IPS-NIHi11 (cell line): ENCODE measurements at places on chromosomes 6 and 20.
A peak's percentile ranks its signal among the peaks of the same experiment; 100 is the strongest.

GRCh38 chr6:75268121-75268987 is 16.2 kb downstream of the TMEM30A start:
- peak; percentile 33 for DNase-seq

DNA sequence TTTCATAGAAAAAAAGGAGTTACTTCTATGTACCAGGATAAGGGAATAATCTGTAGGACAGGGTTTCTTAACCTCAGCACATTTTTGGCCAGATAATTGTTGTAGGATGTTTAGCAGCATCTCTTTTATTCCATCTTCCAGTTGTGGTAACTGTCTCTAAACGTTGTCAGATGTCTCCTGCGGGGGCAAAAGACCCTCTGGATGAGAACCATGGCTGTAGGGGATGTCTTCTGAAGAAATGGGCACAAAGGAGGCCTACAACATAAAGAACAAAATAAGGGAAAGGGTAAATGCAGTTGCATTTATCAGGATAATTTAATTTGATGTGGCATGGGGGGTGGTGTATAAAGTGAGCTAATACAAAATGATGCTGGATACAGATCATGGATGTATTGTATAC is 4.1 kb upstream of the FBXO5 start:
- no peak for DNase-seq

DNA sequence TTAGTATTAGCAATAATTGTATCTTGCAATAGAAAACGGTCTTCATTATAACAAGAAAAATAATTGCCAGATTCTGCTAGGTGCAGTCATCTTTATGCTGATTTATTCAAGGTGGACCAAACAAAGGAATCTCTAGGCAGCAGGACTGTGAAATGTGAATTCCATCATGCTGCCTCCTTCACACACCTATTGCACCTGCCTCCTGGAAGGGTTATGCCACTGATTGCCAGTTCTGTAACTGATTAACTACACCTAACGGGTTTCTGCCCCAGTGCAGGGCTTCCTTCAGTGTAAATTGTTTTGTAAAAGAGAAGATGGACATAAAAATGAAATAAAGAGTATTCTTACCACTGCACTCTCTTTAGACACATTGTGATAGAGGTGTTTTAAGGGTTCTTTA is 96.1 kb downstream of the FOXO3 start:
- DNase-seq, result no peak

- no peak for DNase-seq
Measured at GRCh38 chr6:7431313-7431673, 41.7 kb downstream of the RIOK1 start.

GRCh38 chr6:20302702-20303251 is 90.5 kb upstream of the MBOAT1 start:
- no peak for DNase-seq

GRCh38 chr6:52909131-52909530 is 367 bp downstream of the GSTA3 start:
- DNase-seq, result no peak

DNA sequence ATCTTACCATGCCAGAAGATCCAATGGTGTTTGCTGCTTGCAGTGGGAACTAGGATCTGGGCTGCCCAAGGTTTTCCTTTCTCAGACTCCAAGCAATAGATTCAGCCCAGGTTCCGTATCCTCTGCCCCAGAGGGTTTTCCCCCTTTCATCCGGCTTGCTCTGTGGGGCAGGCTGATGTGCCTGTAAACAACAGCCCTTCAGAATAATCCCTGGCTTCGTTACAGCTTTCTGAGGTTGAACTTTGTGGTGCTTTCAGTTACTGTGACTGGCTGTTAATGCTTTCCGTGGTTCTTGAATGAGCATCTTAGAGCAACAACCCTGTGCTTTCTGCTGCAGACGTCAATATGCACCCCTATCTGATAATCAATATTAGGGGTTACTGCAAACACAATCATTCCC is 400.4 kb downstream of the BTBD3 start:
- DNase-seq, result no peak

- peak; percentile 48 for DNase-seq
Measured at GRCh38 chr6:29667158-29667557, 10.3 kb downstream of the MOG start.

DNA sequence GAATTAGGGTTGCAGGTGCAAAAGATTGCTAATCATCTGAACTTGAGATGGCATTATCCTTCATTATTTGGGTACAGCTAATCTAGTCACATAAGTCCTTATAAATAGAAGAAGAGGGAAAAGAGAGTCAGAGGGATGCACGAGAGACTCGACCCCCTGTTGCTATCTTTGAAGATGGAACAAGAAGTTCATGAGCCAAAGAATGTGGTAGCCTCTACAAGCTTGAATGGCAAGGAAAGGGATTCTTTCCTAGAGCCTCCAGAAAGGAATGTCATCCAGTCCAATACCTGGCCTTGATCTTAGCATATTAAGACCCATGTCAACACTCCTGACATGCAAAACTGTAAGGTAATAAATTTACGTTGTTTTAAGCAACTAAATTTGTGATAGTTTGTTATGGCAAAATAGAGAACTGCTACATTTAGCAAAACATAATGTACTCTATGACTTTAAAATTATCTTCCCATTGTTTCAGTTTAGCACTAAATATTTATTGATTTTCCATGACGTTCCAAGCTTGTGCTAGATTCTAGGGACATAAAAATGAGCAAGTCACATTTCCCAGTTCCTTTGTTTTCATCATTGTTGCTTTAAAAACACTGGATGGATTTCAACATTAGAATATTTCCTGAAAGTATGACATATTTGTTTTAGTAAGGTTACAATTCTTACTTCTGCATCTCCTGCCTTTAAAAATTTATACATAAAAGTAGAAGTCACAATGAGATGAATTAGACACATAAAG is 12.7 kb downstream of the MANEA start:
- DNase-seq, result no peak

DNA sequence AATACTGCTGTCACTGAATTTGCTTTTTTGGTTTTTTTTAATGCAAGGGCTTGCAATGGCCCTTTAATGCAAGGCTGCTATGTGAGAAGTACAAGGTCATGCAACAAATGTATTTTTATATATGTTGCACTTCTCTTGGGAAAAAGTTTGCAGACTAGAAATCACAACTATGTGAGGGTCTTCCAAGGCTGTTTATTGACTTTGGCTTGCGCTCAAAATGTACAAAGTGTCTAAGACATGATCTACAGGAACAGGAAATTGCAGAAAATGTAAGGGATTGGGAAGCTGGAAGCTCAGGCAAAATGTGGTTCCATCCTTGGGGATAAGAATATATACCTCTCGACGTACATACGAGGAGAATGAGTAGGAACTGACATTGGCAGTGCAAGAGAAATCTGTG is 92.2 kb upstream of the F13A1 start:
- no peak for DNase-seq

DNA sequence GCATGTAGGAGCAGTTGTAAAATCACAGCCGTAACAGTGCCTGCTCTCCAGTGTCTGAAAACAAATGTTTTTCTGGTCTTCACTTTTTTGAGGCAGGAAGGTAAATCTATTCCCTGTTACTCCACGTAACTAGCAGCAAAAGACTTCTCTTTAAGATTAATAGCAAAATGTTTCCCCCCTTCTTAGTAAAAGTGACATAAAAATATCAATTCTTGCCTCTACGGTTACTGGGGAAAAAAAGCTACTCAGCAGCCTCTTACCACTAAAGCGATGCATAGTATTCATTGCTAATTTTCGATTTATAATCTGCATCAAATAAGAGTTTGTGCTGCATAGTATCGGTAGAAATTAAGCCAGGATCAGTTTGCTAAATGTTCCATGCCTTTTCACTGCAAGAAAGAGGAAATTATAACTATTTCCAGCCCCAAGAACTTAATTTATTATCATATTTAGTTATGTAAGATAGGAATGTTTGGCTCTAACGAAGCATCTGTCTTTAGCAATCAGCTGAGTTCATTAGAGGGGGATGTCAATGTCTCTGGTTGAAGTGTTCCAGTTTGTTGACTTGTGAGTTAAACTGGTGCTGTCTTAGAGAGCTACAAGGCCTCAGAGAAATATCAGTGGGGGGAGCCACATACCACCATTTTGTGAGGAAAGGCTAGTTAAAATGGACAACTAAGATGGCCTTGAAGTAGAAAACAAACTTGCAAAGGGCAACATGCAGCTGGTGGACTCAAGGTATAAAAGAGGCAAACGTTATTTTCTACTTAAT is 617 bp upstream of the TSPYL1 start:
- no peak for DNase-seq

- no peak for DNase-seq
Measured at GRCh38 chr20:46088409-46089166, 1.2 kb downstream of the NCOA5 start.

DNA sequence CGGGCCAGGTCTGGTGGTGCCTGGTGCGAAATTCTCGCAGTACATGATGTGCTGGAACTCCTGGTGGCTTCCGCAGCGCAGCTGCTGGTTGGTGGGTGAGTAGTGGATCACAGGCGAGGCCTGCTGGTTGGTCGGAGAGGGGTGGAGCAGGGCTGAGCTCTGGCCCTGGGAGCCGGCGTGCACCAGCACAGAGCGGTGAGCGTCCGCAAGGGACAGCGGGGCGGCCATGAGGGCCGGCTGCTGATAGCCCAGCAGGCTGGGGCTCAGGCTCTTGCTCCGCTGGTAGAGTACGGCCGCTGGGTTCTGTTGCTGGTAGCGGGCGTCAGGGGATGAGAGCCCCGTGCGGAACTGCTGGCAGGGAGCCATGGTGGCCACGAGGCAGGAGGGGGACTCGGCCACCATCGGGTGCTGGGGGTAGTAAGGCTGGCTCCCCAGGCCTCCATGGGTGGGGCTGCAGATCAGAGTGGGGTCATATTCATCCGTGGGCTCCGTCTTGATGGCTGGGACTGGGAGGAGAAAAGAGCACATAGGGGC is 110.2 kb downstream of the NFATC2 start:
- DNase-seq, result no peak

DNA sequence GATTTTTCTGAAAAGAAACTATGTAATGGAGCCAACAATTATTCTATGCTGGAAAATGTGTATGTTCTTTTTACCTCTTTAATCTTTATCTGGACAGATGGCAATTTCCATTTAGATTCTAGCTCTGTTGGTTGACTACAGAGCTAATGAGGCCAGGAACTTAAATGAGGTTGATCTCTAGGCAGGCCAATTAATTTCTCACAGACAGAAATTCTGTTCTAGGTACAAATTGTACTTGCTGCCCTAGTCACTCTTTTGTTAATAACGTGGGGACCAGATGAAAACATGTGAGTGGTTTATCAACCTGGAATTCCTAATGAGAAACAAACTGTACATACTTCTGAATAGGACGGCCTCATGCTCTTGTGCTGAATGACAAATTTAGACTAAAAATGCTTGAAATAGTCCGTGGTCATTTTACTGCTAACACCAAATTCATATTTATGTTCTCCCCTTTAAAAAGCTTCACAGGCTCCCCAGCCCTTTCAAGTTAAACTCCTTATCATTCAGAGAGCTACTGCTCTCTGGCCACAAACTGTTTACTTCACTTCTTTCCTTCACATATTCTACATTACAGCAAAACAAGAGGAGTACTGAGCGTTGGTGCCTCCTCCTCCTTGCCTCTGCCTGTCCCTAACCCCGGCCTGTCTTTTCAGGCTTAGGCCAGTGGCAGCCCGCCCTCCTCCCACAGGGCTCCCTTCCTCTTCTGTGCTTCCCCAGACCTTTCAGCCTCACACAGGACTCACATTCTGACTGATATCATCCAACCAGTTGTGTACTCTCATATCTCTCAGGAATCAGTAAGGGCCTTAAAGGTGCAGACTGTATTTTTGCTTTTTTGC is 41.4 kb downstream of the DTNBP1 start:
- peak; percentile 29 for DNase-seq

DNA sequence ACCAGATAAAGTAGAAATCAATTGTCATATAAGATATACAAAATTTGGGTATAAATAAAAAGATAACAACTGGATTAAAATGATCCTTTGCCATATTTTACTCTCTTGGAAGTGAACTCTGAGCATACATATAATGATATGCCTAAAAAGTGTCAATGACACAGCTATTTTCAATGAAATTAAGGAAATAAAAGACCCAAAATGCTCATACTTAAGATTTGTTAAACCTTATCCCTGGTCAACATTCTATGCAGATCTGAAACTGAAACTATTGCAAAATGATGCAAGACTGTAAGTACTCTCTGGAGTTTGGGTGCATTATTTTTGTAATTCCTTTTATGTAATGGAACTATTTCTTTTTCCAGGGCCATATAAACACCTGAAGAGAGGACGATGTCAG is 119.0 kb upstream of the SGK1 start:
- DNase-seq, result no peak

GRCh38 chr20:10978713-10979112 is 304.9 kb upstream of the JAG1 start:
- no peak for DNase-seq

- no peak for DNase-seq
Measured at GRCh38 chr20:25288291-25289181, 40.7 kb downstream of the PYGB start.

- DNase-seq, result no peak
Measured at GRCh38 chr20:44142413-44142812, 44.6 kb downstream of the JPH2 start.

GRCh38 chr6:139762587-139763031 is 388.2 kb upstream of the CITED2 start:
- DNase-seq, result no peak

DNA sequence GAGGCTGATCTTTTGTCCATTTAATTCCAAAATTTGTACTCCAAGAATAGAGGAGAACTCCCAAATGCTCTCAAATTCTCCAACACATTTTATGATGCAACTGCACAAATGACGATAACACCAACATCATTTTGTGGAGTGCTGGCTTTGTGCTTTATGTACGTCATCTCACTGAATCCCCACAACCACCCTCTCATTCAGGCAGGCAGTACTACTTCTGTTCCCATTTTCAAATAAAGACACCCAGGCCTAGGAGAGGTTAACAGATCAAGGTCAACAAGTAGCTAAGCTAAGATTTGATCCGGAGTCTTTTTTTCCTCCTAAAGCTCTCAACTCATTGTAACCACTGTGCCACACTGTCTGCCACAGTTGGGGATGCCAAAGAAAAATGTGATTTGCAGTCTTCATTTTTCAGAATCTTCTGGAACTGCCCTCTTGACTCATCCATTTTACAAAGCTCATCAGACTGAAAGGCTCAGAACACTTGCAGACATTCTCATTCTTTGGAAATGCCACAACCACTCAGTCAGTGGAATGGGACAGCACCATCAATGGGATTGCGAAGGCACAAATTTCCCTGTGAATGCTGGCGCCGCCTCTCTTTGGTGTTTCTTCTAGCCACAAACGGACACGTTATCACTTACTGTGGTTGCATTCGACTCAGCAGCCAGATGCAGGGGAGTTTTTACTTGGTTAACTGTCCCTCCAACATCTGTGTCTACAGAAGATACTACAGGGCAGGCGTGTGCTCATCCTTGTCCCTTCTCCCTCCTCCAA is 184.4 kb downstream of the GJA10 start:
- no peak for DNase-seq

DNA sequence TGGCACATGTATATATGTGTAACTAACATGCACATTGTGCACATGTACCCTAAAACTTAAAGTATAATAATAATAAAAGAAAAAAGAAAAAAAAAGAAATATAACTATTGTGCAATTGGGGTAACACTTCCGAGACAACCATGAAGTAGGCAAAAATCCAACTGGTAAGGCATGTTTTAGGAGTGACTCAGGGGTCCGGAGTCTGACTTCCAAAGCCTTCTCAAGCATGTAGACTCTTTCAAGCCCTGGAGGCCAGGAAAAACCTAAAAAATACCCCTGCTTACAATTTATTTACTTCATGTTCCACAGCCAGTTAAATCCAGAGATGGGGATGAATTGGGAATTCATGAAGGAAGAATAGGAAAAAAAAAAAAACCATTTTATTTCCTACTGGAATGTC is 161.3 kb upstream of the PHACTR1 start:
- DNase-seq, result no peak
